RWPE2 (cell line): ENCODE measurements at places on chromosomes 13 and 19.

- DNase-seq, result no peak
Measured at GRCh38 chr19:52138278-52138982, 1.3 kb downstream of the ZNF616 start.

DNA sequence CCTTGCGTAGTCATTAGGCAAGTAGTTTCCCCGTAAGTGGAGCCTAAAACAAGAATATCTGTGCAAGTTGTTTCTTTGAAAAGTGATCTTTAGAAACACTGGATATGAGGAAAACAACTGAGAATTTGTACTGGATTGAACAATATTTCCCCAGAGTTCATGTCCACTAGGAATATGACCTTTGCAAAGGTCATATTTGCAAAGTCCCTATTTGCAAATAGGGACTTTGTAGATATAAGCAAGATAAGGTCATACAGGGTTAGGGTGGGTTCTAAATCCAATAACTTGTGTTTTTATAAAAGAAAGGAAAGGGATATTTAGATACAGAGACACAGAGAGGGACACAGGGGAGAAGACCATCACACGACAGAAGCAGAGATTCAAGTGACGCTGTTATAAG, 489.2 kb upstream of the ATXN8OS start:
- DNase-seq, result no peak

DNA sequence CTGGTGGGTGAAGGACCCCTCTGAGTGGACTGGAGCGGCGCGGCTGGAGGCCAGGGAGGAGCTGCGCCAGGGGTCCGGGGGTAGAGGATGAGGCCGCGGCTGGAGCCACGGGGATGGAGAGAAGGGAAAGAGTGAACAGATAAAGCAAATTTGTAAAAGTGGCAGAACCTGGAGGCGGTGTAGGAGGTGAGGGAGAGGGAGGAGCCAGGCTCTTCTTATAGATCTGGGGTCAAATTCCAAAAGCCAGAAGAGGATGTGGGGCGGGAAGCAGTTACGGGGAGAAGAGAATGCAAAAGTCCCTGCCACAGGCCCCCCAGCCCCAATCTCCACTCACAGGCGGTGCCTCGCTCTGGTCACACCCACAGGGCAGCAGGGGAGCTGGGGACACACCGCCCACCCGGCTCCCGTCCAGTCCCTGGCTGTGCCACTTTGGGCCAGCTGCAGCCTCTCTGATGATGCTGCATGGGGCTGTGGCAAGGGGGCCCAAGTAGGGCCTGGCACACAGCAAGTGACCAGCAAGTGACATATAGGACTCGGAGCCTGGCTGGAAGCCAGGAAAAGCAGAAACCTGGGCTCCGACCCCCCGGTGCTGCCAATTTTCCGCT, 11.1 kb downstream of the LRRC4B start:
- DNase-seq, result no peak

DNA sequence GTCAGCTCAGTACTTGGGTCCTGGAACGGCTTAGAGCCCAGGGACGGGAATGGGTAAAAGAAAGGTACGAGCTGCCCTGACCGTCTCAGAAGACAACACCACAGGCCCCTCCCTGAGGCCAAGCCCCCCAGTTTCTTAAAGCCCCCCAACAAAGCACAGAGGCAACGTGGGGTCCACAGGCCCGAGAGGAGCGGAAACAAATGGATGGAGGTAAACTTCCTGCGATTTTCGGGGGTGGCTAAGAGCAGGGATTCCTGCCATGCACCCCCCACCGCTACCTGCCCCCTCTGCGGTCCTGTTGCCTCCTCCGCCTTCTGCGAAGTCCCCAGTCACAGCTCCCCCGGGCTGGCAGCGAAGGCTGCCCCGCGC, 48.2 kb downstream of the PTPRS start:
- DNase-seq, result no peak

DNA sequence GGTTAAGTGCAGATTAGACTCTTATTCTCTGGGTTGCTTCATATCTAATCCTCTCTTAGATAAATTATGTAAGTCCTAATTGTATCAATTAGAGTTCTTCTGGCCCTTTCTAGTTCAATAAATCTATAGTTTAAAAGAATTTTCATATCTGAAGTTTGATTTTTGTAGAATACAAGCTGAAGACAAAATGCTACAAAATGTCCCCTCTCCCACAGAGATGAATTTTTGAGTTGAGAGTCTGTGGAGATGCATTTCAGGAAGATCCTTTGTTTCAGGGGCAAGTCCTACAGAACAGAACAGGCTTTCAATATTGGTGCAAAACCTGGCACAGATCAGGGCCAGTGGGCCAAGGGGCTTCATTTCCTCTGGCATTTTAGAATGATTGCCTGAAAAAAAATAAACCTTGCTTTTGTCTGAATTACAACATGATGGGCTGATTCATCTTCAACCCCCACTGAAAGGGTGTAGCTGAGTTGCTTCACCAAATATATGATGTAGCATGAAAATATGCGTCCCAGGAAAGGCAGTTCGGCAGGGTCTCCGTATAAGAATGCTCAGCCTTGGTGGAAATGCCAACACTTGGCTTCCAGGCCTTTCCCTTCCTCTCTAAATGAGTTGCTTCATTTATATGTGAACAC, 6.4 kb upstream of the IPO5 start:
- peak; percentile 72 for DNase-seq

GRCh38 chr19:1417145-1417544, 9.8 kb downstream of the DAZAP1 start:
- DNase-seq, result no peak

DNA sequence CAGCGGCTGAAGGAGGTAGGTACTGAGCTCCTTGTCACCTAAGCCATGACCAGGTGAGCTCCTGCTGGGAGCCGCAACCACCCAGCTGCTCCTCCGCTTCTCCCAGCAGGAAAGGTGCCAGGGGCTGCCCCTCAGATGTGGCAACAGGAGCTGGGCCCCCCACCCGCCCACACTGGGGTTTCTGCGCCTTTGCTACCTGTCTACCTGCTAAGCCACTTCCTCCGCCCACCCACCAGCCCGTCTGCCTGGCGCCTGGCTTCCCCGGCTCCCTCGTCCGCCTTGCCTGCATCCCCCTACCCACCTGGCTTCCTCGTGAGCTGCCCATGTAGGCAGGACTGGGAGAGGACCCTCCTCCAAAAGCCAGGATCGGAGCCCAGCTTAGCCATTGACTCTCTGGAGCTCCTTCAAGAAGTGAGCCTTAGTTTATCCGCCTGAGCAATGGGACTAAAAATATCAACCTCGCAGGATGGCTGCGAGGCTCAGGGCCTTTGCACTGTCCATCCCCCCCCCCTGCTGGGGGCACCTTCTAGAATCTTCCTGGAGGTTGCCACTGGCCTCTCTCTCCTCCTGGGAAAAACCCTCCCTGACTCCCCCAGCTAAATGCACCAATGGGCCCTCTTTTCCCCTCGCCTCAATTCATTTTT, 55.8 kb upstream of the KLF2 start:
- peak; percentile 55 for DNase-seq

DNA sequence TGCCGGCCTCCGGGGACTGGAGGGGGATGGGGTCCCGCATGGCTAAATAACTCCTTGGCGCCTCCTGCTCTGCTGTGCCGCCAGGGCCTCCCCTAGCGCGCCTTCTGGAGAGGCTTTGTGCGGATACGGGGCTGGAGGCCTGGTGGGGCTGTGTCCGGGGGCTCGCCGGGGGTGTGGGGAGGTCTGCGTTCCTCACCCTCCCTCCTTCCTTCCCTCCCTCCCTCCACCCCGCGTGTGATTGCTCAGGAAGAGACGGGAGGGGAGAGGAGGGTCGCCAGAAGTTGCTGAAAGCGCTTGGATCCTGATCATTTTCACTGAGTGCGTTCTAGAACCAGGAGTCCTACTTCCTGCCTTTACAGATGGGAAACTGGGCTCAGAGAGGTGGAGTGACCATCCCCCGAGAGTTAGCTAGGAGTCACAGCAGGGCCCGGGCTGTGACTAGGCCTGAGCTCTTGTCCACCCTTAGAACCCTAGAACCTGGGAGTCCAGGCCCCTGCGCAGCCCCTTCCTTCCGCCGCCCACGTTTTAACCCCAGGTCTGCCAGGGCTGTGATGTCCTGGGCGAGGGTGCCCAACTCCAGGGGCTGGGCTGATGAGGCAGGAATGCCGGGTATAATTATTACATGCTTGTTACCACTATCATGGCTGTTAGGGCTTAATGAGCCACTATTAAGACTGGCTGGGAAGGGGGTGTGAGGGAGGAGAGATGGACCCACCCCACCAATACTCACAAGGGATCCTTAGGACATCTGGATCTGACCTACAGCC, 782 bp upstream of the JUND start:
- DNase-seq, result no peak

- no peak for DNase-seq
Measured at GRCh38 chr13:94309997-94310855, 169.3 kb downstream of the DCT start.

GRCh38 chr13:102852556-102852955, 6.7 kb downstream of the ERCC5 start:
- DNase-seq, result no peak

GRCh38 chr13:33364192-33364591, 78.6 kb upstream of the STARD13 start:
- no peak for DNase-seq

GRCh38 chr13:37303606-37304005, 198.1 kb upstream of the CSNK1A1L start:
- no peak for DNase-seq

DNA sequence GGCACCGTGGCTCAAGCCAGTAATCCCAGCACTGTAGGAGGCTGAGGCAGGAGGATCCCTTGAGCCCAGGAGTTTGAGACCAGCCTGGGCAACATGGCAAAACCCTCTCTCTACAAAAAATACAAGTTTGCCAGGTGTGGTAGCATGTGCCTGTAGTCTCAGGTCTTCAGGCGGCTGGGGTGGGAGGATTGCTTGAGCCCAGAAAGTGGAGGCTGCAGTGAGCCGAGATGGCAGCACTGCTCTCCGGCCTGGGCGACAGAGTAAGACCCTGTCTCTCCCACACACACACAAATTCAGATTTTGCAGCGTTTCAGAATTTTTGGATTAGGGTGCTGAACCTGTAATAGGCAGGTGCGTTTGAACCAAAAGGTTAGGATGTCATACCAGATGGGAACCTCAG, 2.2 kb downstream of the RPS11 start:
- DNase-seq, result no peak

- DNase-seq, result no peak
Measured at GRCh38 chr19:43541920-43542650, 9.1 kb downstream of the ZNF575 start.

GRCh38 chr13:93411186-93411680, 184.6 kb downstream of the GPC6 start:
- DNase-seq, result no peak

- no peak for DNase-seq
Measured at GRCh38 chr19:3293560-3293959, 69.1 kb downstream of the CELF5 start.

- no peak for DNase-seq
Measured at GRCh38 chr13:36840718-36841250, 21.8 kb downstream of the RFXAP start.

DNA sequence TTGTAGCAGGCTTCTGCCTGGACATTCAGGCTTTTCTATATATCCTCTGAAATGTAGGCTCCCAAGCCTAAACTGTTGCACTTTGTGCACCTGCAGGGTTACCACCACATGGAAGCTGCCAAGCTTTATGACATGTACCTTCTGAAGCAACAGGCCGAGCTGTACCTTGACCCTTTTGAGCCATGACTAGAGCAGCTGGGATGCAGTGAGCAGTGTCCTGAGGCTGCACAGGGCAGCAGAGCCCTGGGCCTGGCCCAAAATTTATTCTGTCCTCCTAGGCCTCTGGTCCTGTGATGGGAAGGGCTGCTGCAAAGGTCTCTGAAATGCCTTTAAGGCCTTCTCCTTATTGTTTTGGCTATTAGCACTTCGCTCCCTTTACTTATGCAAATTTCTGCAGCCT, 23.5 kb upstream of the CD177 start:
- DNase-seq, result no peak

GRCh38 chr19:14632286-14632685, 42.4 kb downstream of the ADGRE3 start:
- DNase-seq, result no peak

- DNase-seq, result no peak
Measured at GRCh38 chr19:11465600-11465999, 15.2 kb downstream of the ELAVL3 start.

GRCh38 chr13:61030445-61030844, 385.2 kb downstream of the PCDH20 start:
- DNase-seq, result no peak

GRCh38 chr13:33728271-33729037, 89.5 kb upstream of the RFC3 start:
- no peak for DNase-seq

- DNase-seq, result no peak
Measured at GRCh38 chr19:23784274-23784673, 25.6 kb upstream of the ZNF681 start.

DNA sequence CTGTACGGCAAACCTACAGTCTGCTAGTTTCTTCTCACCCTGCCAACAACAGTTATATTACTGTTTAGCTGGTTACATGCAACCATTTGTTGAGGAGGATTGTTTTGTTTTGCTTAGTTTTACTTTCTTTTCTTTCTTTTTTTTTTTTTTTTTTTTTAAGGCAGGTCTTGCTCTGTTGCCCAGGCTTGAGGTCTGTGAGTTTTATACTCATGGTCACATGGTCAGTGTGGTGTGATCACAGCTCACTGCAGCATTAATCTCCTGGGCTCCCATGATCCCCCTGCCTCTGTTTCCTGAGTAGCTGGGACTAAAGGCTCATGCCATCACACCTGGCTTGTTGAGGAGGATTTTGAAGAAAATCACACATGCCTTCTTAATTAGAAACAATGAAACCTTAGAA, 505.6 kb downstream of the GPC5 start:
- DNase-seq, result no peak

DNA sequence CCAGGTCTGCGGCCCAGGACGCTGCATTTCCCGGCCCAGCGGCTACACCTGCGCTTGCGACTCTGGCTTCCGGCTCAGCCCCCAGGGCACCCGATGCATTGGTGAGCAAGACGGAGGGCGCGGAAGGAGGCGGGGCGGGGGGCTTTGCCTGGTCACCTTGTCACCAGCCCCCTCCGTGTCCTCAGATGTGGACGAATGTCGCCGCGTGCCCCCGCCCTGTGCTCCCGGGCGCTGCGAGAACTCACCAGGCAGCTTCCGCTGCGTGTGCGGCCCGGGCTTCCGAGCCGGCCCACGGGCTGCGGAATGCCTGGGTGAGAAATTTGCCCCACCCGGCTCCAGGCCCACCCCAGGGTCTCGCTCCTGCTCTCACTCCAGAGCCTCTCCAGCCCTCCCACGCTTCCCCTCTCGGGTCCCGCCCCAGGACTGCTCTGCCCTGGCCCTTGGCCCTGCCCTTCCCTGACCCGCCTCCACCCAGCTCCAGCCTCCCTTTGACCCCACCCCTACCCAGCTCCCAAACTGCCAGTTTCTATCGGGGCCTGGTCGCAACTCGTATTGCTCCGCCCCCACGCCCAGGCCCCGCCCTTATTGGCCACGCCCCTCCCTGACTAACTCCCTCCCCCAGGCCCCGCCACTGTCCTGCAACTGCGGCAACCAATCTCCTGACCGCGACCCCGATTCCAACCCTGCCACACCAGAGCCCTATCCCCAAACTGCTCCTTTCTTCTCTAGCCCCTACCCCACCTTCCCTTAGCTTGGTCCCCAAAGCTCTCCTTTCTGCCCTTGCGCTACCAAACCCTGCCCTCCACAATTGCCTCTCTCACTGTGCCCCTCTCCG, 8.6 kb downstream of the LTBP4 start:
- peak; percentile 91 for DNase-seq

GRCh38 chr13:51856027-51856736, 5.6 kb upstream of the CCDC70 start:
- no peak for DNase-seq

- DNase-seq, result no peak
Measured at GRCh38 chr13:40777166-40777808, 6.3 kb upstream of the MRPS31 start.
